ENCODE measurements at places on chromosomes 1 and 21. TPM values are rescaled to one million over a fixed set of nuclear protein-coding genes. Genes with fewer than 3 reads are reported as not detected.

- no peak for DNase-seq
Measured at GRCh38 chr1:207155028-207155427, 51.0 kb downstream of the C4BPA start.

DNA sequence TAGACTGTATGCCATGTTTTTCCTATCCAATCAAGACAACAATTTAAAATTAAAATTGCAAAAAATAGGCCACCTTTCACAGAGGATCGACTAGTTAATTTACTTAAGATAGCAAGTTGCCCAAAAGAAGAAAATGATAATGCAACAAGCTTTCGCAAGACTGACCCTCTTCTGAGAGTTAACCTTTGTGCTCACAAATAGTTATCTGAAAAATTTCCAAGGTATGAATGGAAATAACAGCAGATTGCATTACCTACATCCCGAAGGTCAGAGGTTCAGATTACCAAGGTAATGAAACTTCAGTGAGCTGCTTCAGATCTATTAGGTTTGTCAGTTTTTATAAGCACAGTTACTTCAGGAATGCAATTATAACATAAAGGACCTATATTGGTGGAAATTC lies 298.0 kb downstream of the KCTD3 start:
- no peak for DNase-seq

- peak; percentile 14 for DNase-seq
Measured at GRCh38 chr1:53837646-53837923, 511 bp downstream of the NDC1 start.

GRCh38 chr1:11991969-11992676 lies 11.9 kb downstream of the MFN2 start:
- DNase-seq = no peak

DNA sequence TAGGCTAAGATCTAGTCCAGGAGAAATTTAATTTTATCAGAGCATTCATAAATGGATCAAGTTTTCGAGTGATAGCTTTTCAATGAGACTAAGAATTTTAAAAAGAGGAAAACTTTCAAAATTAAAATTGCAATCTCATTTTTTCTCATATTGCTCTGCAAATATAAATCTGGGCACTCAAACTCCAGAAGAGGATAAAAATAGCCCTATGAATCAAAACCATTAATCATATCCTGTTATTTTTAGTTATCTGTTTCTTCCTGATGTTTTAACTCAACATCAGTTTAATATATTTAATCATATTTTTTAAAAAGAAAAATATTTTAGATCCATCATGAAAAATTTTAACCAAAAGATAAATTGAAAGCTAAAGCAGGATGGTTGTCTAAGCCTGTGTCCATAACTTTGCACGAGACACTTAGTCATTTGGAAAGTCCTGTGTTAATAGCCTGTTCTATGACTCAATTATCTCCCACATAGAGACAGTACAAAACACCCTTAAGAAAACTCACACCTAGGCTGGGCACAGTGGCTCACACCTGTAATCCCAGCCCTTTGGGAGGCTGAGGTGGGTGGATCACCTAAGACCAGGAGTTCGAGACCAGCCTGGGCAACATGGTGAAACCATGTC lies 17.1 kb upstream of the PRRC2C start:
- peak; percentile 90 for DNase-seq

DNA sequence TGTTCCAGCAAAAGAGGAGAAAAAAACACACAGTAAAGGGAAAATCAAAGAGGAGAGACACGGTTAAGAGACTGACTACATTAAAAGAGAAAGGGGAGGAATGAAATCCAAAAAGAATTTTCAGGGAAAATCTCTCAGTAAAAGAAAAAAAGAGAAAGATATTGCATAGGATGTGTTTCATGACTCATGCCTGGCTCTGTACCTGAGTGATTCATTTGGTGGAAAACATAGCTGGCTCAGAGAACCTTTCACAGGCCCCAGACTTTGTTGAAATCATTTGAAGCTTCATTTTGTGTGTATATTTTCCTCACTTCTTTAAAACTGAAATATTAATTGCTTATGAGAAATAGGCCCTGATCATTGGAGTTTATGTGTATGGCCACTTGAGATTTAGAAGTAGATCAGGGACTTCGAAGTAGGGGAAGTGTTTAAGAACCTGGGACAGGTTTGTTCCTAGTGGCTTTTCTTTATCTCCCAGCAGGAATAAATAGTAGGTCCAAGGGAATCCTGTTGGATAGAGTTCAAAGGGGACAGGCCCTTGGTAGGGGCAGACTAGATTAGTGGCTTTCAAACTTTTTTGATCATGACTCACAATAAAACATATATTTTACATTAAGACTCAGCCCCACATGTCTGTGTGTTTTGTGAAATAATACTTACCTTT lies 239.1 kb upstream of the SGIP1 start:
- peak; percentile 77 for DNase-seq

DNA sequence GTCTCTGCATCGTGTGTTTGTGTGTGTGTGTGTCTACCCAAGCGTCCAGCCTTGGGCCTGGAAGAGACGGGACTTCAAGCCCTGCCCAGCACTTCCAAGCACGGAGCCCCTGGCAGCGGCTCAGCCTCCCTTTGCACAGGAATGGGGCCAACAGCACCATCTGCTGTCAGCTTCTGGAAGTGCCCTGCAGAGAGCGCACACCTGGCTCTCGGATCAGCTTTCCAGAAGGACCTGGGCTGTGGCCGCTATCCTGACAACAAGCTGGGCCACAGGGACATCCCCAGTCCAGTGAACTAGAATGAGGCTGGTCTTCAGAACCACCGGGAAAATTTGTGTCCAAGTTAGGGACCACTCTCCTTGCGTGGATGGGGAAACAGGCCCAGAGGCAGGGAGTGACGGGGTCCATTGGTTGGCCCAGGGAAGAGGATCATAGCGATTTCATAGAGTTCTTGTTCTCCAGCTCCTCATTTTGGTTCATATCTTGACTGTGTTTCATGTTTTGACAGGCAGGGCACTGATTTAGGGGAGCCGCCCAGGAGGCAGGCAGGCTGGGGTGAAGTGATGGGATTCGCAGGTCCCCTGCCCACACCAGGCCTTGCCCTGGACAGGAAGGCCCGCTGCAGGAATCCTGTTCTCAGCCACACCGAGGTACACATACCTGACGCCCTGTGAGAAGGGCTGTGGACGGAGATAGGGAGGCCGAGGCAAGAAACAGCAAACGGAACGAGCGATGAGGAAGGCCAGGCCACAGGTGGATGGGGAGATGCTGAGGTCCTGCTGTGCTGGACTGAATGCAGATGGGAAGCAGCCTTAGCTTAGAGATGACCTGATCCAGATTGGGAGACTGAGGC lies 38.4 kb downstream of the TAS1R2 start:
- DNase-seq = peak; percentile 38

- no peak for DNase-seq
Measured at GRCh38 chr1:80375109-80375508, 1368.6 kb upstream of the ADGRL4 start.

DNA sequence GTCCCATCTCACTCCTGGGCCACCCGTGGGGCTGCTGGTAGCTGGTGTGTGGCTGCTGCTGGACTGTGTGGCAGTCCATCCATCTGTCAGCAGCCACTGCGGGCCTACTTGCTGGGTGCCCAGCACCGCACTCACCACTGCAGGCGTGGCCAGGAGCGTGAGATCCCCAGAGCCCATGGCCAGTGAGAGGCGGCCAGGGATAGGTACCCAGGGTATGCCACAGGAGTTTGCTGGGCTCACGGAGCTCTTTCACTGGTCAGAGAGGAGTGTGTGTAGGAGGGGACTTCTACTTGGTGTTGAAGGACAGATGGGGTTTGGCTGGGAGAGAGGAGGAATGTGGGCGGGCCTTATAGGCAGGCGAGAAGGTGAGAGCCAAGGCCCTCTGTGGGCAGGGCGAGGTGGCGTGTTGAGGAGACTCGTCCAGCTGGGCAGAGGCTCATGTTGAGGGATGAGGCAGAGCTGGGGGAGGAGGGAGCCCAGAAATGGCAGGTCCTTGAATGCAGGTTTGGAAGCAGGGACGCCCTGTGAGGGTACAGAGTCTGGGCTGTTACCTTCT lies 15.0 kb downstream of the QSOX1 start:
- DNase-seq = no peak

DNA sequence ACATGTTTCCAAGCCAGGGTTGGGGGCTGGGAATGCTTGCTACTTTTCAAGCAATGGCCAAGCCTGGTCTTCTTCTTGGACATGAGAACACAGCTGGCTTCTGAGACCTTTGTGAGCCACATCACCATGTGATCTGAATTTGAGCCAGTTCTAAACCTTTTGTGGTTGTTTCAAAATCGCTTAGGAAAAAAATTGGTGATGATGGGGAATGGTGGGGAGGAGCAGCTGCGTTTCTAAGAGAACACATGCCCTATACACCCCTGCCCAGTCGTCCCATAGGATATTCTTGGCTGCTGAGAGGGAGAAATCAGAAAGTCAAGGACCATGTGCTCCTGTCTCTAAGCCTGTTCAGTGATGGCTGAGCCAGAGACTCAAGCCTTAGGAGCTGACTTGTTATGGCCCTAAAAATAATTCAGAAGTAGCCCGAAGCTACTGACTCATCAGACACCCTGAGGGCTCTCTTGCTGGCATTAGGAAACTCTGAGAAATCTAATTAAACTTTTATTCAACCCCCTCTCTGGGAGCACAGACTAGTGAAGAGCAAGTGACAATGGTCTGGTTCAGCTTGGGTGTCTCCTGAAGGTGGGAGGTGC lies 30.5 kb downstream of the CCDC185 start:
- DNase-seq = peak; percentile 21

DNA sequence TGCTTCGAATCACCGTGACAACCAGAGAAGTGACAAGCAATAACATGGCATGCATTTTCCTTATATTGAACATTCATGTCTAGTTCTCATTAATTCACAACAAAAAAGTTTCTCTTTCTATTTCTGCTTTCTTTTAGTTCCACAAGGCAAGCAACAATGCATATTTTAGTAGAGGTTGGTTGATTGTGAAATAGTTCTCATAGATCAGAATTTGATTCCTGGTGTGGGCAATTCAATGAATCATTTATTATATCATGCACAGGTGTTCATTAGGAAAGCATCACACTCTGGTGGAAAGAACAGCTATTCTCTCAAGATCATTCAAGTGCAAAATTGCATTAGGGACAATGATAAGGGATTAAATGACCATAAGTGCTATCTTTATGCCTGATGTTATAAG lies 980.9 kb downstream of the BRINP3 start:
- no peak for DNase-seq

ATP13A2 gene
- polyA plus RNA-seq = 80.2 TPM

RAP1GAP gene
- polyA plus RNA-seq = 0.31 TPM

CHI3L2 gene
- 0.58 TPM for polyA plus RNA-seq

TEX35 gene
- not detected for polyA plus RNA-seq

SPRR1B gene
- 168 TPM for polyA plus RNA-seq

SEC16B gene
- polyA plus RNA-seq = 0.99 TPM

Data from mammary epithelial cell (primary cell).